Activated naive CD8-positive, alpha-beta T cell treated with anti-CD3 and anti-CD28 coated beads, Interleukin-2, amount 10 ng/mL, durations not matched to agents 7 days and 5 days (primary cell): ENCODE measurements at places on chromosomes 7 and 10.

- no peak for DNase-seq
These were observed 25.5 kb upstream of the C10orf67 start for GRCh38 chr10:23370106-23370505.

DNA sequence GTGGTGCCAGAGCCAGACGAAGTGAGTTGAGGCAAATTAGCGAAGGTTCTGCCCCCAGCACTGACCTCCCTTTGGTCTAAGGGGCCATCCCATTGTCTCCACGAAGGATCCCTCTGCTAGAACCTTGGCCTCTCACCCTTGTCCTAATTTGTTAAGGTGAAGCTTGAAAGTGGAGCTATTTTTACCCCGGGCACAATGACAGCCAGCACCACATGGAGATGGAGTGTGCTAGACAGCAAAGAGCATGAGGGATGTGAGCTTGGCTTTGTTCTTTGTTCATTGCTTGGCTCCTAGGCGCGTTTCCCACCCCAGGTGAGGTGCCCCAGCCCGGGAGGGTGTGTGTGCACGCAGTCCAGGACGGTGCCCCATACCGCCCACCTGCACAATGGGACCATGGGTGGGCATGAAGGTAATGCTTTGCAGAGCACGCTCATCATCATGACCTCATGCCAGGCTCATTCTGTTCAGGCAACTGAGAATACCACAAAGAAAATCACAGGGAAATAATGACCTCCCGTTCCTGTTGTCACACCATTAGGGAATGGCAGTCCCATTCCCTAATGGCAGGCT, 361.0 kb upstream of the FZD8 start:
- no peak for DNase-seq

DNA sequence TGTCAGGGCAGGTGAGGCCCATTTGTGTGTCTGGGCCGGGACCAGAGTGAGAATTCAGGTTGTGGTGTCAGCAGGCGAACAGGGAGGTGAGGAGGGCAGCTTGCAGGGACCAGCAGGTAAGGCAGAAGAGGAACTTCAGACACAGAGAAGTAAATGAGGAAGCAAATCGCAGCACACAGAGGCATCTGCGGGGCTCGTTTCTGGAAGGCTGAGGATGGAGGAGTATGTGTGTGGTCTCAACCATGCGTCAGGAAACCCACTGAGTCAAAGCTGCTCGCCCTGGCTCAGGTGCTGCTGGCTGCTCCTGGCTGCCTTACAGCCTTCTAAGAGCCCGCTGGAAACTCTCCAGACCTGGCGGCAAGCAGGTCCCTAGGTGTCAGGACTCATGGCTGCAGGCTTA, 26.9 kb upstream of the PITRM1 start:
- DNase-seq: no peak

- DNase-seq: no peak
These were observed 617.5 kb downstream of the SDK1 start for GRCh38 chr7:3918576-3918975.

GRCh38 chr7:106101726-106102125, 10.4 kb downstream of the SYPL1 start:
- DNase-seq: no peak

DNA sequence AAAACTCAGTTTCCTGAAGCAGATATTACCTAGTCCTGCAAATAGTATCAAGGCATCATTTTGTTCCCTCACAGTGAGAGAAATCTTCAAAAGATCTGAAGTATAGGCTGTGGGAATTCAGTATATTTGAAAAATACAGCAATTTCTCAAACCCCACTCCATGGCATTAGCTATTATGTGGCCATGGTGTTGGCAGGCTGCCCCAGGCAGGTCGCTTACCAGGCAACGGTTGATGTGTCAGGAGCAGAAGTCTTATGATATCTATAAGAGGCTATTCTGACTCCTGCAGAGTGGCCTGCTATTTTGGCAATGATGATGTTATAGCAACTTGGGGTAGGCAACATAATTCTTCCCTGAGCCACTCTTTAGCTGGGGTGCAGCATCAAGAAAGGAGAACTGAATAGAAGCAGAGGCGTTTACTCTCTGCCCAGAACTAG, 187.9 kb downstream of the PLXDC2 start:
- DNase-seq: no peak

DNA sequence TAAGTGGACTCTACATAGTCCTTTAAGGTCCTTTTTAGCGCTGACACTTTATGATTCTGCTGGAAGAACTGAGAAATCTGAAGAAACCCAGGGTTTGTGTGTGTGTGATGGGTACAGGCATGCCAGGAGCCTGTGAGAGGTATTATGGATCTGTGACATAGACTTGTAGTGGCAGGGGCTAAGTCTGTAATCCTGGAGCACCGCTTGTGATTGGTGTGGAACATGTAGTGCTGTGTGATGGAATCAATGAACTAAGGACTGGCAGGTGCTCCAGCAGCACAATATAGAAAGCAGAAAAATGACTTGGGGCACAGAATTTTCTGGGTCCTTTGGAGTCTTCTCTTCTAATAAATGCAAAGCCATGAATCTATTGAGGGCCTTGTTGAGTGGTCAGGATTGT, 163.9 kb downstream of the ST7 start:
- DNase-seq: no peak

GRCh38 chr7:33807779-33808482, 97.4 kb upstream of the BMPER start:
- DNase-seq: no peak

DNA sequence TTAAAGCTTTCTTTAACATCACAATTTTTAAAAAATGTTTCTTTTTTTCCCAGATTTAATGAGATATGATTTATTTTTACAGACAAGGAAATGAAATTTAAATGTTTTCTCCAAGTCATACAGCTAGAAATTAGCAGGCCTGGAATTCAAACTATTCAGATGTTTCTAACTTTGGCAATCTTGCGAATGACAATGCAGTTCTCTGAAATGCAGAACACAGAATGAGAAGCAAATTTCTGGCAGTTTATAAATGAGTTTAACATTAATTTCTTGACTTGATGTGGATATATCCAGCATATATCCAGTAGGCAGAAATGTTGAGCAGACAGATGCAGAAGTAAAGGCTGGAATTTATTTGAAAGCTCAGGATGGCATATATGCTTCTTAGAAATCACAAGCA, 227.5 kb downstream of the THSD7A start:
- DNase-seq: no peak
